Sigmoid colon (tissue), 7 donors: ENCODE measurements at places on chromosomes 1 and 21. TPM values are rescaled to one million over a fixed set of nuclear protein-coding genes. Genes with fewer than 3 reads are reported as not detected.

DNA sequence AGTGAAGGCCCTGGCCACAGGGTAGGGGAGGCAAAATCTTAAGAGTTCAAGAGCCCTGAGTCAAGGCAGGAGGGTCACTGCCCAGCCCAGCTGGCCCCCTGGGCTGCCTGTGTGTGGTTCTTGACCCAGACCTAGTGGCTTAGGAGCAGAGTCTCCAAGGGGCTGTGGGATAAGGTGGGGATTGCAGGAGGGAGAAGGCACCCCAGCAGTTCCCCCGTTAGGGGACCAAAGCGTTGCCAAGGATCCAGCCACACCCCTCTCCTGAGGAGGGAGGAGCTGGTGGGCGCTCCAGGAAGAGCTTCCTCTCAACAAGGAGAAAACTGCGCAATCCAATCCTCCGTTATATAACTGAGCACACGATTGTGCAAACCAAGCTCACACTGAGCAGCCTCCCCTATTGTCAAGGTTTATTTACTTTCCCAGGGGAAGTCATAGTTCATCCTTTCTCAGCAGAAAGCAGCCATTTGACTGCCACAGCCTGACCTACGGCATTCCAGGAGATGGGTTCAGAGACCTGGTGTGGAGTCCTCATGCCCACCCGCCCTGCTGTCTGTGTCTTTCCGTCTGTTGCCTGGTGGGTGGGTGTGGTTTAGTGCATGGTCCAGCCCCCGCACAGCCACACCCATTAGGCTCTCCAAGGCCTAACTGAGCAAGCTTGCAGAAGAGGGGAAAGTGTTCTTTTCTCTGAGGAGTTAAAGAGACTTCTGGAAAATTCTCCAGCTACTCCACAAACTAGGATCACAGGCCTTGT is 3.5 kb downstream of the EPHX1 start:
- peak; percentile 89 for DNase-seq

DNA sequence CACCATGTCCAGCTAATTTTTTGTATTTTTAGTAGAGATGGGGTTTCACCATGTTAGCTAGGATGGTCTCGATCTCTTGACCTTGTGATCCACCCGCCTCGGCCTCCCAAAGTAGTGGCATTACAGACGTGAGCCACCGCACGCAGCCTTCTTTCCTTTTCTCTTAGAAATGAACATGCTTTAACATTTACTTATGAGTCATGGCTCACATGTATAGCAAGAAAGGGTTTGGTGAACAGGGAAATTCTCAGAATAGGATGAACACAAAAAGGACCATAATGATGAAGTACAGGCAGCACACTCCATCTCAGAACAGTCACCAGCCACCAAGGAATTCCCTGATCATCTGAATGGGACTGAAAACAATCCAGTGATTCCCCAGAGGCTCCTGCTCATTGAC is 9.4 kb upstream of the VAMP4 start:
- DNase-seq: no peak

The FAM3B gene
- not detected for total RNA-seq

GRCh38 chr1:242034392-242034791 is 35.5 kb upstream of the MAP1LC3C start:
- DNase-seq: no peak

GRCh38 chr1:246681900-246682895 is 42.0 kb upstream of the SCCPDH start:
- DNase-seq: no peak

DNA sequence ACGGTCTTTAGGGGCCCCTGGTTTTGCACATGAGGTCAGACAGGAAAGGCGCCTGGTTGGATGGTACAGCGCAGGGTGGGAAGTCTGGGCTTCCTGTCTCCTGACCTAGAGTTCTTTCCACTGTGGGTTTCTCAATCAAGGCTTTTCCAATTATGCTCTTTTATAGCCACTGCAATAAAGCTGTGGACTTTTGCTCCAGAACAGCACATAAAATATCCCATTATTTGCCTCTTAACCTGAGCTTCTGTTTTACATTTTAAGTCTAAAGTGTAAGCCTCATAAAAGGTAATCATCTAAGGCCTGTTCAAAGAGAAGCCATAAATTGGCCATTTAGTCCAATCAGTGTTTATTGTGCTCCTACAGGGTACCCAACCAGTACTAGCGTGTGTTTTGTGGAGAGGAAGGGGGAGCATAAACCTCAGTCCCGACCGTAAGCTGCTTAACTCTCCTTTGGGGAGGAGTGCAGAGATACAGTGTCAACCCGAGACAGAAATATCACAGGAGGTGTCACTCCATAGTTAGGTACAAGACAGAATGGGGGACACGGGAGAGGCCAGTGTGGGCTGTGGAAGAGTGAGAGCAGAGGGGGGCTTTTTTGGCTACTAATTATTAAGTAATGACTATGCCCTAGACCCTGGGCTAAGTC is 270.0 kb downstream of the TRABD2B start:
- DNase-seq: no peak
